ENCODE measurements at places on chromosomes 7 and 10.

DNA sequence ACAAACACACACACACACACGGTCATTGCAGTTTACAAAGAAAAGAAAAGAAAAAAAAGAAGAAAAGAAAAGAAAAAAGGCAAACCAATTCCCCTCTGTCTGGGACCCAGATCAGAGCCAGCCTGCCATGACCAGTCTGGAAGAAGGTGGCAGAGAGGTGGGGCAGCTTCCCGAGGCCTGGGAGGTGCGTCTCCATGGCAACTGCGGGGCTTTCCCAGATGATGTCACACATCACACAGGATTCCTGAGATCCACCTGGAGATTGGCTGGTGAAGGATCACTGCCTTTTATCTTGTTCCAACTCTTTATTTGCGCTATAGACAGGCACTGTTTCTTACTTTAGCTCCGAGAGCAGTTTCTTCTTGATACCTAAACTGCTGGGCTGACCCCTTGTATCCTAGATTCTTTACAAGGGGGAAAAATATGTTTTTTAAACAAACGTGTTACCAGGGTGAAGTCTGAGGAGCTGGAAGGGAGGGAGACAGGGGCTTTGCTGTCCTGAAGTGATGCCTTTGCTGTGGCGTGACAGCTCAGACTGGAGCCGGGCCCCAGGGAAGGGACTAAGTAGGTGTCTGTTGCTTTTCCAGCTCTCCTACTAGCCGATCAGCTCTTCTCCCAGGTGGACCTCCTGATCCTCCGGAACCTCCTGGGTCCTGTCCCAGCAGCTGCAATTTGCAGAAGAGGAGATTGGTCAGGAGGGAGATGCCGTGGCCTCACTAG is 298.5 kb downstream of the KLF6 start:
- DNase-seq, result no peak

- DNase-seq, result no peak
These were observed 318.0 kb downstream of the GRID1 start for GRCh38 chr10:86048571-86048970.

DNA sequence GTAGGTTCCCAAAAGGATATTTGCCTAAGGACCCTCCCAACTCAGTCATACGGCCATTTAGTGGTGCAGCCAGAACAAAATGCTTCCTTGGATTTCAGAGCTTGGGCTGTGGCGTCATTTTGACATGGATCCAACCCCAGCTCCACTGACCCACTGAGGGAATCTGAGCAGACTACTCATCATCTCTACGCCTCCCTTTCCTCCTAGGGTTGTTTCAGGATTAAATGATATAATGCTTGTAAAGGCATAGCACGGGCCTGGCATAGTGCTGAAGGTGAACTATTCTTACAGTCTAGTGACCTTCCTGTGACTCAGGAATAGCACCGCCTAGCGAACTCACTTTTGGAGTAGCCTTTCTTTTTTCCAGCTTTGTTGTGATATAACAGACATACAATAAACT is 70.3 kb upstream of the LOXL4 start:
- DNase-seq, result no peak

- no peak for DNase-seq
These were observed 42.1 kb upstream of the IKZF1 start for GRCh38 chr7:50262446-50262845.

GRCh38 chr10:70459061-70459773 is 17.7 kb upstream of the NODAL start:
- DNase-seq, result no peak

DNA sequence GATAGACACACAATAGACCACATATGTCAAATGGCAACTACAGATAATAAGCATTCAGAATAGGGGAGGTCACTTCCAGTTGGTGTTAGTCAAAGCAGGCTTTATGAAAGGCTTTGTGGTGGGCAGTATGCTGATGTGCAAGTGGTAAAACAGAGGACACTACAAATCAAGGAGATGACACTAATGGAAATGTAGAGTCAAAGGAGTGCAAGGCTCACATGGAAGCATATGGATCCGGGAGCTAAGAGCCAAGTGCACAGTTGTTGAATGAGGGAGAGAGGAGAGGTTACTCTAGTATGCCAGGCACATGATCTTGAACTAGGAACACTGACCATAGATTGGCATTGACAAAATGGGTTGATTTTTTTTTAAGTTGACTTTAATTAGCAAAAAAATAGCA is 62.7 kb downstream of the GRM3 start:
- DNase-seq, result no peak

DNA sequence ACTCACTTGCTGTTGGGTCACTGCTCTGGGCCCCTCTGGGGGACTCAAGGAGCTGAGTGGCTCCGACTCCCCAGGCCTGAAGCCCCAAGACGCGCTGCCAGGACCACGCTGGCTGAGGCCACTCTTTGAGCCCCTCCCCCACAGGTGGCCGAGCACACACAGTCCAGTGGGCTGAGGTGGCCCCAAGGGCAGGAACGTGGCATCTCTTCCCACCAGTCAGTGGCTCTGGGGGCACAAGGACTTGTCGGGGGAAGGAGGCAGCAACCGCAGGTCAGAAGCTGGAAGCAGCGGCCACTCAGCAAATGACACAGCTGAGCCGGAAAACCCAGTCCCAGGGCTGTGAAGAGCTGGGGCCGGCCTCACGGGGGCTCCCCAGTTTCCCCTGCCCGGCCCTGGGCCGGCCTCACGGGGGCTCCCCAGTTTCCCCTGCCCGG is 24.1 kb downstream of the GRIFIN start:
- no peak for DNase-seq

- DNase-seq, result no peak
These were observed 31.2 kb upstream of the BMPER start for GRCh38 chr7:33873981-33874750.

DNA sequence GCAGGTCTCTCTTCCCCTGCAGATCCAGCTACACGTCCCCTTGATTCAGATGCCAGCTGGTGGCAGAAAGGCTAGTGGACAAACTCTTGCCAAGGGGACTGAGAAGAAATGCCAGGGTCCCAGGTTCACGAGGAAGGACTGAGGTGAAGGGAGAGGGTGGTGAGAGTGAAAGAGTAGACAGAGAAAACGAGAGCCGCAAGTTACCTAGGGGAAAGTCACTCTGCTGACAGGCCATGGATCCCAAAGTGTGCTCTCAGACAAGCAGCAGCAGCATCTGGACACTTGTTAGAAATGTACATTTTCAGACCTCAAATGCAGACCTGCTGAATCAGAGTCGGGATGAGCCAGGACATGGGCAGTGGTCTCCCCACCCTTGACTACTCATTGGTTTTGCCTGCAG is 192.3 kb downstream of the FGFR2 start:
- DNase-seq, result no peak

GRCh38 chr7:132872034-132872433 is 209.9 kb downstream of the CHCHD3 start:
- DNase-seq, result no peak

DNA sequence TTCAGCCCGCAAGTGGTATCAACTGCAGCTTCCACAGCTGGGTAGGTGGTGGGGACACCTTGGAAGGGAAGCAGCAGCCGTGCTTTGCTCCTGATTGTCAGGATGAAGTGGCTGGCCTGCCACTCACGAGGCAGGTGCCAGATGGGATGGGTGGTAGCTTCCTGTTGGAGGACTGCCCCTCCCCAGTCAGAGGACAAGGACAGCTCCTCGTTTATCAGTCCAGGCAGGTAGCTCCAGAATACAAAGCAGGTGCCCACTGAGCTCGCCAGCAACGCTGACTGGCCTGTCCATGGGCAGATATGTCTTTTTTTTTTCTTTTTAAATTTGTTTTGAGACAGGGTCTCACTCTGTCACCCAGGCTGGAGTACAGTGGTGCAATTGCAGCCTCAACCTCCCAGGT is 431.3 kb downstream of the GALNT17 start:
- DNase-seq, result no peak

DNA sequence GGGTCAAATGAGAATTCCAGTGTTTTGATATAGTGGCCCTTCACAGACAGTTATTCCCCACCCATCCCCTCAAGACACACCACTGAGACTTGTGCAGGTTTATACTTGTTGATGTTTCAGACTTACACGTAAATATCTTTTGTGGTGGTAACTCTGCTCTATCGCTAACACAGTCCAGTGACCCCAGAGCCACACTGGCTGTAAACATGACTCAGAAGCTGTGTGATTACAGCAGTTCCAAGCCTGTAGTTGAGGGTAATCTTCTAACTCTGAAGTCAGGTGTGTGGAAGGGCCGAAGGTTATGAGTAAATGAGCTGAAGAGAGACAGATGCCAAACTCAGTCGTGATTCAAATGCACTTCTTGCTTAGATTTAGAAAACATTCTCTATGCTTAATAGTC is 19.4 kb downstream of the NOBOX start:
- DNase-seq, result no peak

DNA sequence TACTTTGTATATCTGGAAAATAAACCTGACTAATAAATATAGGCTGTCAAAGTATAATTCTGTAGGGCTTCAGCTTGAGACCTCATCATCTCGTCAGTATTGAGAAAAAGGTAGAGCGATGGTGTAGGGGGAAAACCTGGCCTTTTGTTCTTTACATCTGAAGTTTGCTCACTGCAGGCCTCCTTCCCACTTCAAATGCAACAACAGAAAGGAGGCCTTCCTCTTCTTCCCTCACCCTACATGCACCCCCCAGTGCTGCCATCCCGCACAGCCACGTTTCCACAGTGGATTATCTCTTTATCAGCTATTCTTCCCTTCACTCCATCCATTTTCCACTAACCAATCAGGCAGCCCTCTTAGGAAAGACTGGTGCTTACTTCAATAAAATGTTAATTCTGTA is 112.3 kb downstream of the VTI1A start:
- no peak for DNase-seq

DNA sequence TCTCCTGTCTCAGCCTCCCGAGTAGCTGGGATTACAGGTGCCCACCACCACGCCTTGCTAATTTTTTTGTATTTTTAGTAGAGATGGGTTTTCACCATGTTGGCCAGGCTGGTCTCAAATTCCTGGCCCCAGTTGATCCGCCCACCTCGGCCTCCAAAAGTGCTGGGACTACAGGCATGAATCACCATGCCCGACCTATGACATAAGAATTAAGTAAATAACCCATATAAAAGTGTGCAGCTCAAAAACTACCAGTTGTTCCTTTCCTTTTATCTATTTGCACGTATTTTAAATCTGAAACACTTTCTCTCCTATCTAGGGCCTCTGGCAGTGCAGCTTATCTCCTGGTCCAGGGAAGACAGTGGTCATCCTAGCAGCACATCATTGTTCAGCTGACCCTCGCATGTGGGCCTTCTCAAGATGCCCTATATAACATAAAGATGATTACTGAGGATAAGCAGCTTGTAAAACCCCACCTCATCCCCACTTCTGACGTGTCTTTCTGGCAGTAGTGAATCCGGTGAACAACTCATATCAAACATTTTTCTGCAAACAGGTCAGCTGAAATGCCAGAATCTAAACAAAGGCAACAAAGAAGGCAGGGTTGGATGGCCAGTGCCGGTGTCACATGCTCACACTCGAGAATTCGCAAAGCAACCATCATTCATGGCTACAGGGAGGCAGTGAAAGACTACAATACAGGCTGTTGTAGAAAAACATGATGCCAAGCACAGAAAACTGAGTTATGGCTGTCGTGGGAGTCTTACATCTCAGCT is 36.0 kb upstream of the KCNIP2 start:
- DNase-seq, result peak; percentile 31

GRCh38 chr10:89829262-89829886 is 128.0 kb downstream of the KIF20B start:
- no peak for DNase-seq

- no peak for DNase-seq
These were observed 28.4 kb upstream of the ITGA8 start for GRCh38 chr10:15748126-15748525.

GRCh38 chr7:92340016-92340415 is 94.2 kb downstream of the ANKIB1 start:
- no peak for DNase-seq

DNA sequence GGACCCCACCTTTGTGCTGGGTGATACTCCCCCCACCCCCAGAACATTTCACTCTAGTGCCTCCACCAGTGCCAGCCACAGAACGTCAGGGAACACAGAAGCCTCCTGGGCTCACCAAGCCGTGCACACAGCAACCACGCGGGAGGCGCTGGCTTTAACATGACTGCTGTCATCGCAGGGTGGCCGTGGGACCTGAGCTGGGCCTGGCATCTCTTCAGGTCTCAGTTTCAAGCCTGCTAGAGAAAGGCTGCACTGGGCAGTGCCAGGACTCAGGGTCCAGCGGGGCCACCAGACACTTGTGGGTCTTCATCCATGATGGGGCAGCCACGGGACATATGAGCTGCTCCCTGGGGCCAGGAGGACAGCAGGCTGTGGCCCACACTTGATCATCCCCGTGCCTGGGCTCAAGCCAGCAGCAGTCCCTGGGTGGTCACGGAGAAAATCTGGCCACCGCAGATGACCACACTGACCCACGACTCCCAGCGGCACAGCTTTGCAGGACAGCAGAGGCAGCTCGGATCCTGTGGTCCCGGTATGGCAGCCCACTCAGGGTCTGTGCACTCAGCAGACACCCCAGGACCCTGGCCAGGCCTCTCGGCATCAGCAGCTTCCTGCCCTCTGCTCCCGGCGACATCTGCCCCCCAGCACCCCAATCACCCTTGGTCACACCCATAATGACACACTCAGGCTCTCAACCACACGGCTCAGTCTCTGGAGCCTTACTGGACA is 44.2 kb downstream of the CAMK2B start:
- DNase-seq, result no peak

- no peak for DNase-seq
These were observed 230.3 kb upstream of the MDFIC start for GRCh38 chr7:114691605-114692004.
